ENCODE measurements at places on chromosomes 13 and 19.

GRCh38 chr13:49838989-49839388 is 46.5 kb upstream of the KPNA3 start:
- DNase-seq, result no peak

DNA sequence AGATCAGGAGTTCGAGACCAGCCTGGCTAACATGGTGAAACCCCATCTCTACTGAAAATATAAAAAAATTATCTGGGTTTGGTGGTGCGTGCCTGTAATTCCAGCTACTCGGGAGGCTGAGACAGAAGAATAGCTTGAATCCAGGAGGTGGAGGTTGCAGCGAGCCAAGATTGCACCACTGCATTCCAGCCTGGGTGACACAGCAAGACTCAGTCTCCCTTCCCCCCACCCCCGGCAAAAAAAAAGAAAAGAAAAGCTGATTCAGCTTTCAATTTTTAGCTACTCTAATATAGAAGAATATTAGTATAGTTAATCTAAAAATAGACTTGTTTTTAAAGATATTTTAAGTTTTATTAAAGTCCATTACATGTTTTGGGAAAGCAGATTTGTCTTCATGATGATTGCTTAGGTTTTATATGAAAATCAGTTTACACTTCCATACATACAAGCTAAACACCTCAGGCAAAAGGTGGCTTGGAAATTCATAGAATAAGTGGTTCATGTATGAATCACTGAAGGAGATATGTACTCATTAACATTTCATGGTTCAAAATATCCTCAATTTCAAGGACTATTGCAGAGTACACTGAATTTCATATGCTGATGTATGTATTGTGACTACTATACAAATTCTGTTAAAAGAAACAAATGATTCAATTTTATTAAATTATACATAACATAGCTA is 165.2 kb downstream of the TDRD3 start:
- DNase-seq, result peak; percentile 57

- DNase-seq, result no peak
Measured at GRCh38 chr13:27979001-27979643, 9.4 kb downstream of the URAD start.

- DNase-seq, result no peak
Measured at GRCh38 chr19:30873003-30873402, 476.2 kb downstream of the TSHZ3 start.

DNA sequence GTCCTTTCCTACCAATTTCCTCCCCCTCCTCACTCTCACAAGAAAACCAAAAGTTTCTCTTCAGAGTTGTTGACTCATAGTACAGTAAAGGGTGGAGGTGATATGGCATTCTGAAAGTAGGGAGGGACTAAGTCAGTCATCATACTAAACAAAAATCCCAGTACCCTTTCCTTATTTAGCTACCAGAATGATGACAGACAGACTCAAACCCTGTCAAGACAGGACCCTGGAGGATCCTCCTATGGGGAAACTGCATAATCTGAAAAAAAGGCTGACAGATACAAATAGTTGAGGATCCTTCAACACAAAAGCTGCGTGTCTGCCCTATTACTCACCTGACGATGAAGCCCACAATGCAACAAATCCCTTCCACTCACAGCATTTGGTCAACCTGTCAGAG is 55.5 kb downstream of the CYSLTR2 start:
- no peak for DNase-seq

GRCh38 chr19:50162988-50163387 is at the start of gene IZUMO2:
Gene IZUMO2, minus strand, starts transcription at chr19:50163281. Its CDS starts 87 bp downstream, at chr19:50163194.
- no peak for DNase-seq

DNA sequence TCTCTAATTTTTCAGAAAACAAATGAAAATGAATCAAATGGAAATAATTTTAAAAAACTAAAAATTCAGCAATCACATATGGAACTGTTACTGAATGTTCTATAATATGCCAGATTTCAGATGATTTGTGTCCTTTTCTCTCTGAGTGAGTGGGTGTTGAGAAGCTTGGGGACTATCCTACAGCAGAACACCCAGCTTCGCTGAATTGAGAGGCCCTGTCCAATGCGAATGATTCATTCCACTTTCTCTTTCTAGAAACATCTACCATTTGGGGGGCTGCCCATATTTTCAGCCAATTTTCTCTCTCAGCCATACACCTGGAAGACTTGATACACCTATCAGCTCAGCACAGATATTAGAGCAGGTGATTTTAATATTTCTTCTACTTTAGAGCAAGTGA is 1666.7 kb downstream of the EFNB2 start:
- DNase-seq, result no peak

GRCh38 chr13:30715372-30715756 is 20.0 kb upstream of the ALOX5AP start:
- DNase-seq, result no peak

DNA sequence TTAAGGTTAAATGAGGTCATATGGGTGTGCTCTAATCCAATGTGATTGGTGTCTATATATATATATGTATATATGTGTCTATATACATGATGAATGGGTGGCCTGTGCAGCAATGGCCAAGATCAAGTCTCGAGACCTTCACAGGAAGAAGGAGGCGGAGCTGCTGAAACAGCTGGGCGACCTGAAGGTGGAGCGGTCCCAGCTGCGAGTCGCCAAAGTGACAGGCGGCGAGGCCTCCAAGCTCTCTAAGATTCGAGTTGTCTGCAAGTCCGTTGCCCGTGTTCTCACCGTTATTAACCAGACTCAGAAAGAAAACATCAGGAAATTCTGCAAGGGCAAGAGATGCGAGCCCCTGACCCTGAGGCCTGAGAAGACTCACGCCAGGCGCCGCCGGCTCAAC is 109.8 kb downstream of the EFNB2 start:
- DNase-seq, result no peak

- DNase-seq, result peak; percentile 61
Measured at GRCh38 chr13:31769575-31769974, 30.2 kb downstream of the RXFP2 start.

DNA sequence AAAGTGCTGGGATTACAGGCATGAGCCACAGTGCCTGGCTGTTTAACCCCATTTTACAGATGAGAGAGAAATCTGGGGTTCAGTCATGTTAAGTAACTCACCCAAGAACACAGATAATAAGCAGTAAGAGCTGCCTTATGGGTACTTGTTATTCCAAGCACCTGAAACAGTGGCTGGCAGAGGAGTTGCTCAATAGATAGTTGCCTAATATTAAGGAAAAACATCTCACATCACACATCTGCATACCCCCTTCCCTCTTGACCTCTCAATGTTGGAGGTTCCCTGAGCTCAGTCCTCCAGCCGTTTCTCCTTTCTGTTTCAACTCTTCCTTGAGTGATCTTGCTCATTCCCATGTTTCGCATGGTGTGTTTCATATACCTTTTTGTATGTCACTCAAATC is 401.9 kb downstream of the KLF12 start:
- DNase-seq, result no peak

DNA sequence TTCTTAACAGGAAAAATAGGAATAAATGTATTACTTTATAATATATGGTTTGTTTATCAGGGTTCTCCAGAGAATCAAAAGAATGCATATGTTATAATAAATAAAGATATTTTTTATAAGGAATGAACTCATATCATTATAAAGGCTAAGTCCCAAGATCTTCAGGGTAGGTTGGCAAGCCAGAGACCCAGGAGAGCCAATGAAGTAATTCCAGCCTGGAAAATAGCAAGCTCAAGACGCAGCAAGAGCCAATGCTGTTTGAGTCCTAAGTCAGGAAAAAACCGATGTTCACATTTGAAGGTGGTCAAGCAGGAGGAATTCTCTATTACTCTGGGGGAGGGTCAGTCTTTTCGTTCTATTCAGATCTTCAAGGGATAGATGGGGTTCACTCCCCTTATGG is 490.0 kb downstream of the PCDH20 start:
- no peak for DNase-seq

DNA sequence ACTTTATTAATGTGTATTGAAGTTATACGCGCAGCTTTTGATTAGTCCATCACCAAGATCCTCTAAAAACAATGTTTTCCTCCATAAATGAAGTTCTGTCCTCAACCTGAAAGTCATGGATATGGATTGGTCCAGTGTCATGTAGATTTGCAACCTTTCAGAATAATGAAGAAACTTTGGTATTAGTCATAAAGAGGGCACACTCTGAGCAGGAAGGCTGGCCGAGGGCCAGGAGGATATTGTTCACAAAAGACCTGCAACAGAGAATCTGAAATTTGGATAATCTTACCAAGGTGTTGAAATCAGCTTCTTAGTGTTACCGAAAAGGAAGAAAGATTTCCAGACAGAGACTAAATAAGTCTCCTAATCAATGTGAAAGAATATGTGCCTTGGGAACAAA is 20.7 kb downstream of the CLDN10 start:
- peak; percentile 22 for DNase-seq

GRCh38 chr19:45601524-45602374 is at the start of gene GPR4:
Gene GPR4, minus strand, starts transcription at chr19:45602212. Its CDS starts 10,346 bp downstream, at chr19:45591866.
- no peak for DNase-seq

GRCh38 chr19:36605101-36605876 is at the start of gene ZNF382:
Gene ZNF382, plus strand, starts transcription at chr19:36605313. Its CDS starts 4,602 bp downstream, at chr19:36609915.
- peak; percentile 71 for DNase-seq

DNA sequence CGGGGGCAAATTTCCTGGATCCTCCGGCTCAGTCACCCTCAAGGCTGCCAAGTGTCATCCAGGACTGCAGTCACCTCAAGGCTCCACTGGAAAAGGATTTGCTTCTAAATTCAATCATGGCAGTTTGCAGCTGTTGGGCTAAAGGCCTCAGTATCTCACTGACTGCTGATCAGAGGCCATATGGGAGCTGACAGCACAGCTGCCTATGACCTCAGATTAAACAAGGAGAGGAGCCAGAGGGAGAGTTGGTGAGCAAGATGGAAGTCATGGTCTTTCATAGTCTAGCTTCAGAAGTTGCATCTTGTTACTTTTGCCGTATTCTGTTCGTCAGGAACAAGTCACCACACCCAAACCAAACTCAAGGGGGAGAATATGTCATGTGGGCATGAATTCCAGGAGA is 849.7 kb downstream of the UQCRFS1 start:
- DNase-seq, result no peak

GRCh38 chr13:41354416-41354815 is 43.3 kb downstream of the NAA16 start:
- DNase-seq, result peak; percentile 24

DNA sequence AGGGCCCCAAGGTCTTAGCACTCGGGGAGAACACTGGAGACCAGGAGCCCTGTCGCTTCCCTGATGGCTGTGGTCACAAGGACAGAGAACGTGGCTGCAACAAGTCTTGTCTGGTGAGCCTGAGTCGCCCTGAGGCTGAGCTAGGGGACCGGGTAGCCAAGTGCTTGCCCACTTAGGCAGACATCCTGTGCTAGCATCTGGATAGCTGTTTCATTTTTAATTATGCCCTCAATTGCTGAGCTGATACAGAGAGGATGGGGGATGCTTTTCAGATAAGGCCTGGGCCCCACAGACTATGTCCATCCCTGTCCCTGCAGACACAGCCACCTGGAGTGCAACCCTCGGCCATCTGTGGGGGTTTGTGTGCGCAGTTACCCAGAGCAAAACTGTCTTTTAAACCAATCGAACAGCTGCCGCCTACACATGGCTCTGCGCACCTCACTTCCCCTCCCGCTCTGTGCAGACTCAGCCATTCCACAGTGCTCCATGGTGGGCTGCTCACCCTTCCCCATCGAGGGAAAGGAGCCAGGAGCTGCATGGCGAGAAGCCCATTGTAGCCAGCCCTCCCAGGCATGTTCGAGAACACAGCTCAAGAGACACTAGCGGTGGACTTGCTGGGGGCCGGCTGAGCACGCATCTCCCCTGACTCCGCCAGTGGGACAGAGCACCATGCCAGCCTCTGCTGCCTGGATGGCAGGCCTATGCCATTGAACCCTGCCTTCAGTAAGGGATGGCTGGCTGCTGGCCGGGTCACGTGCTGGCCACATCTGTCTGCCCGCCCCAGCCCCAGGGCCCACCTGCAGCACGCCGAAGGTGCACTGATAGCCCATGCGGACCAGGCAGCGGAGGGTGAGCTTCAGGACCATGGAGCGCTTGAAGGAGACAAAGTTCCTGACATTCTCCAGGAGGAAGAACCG is 19.4 kb upstream of the EIF3G start:
- DNase-seq, result no peak

- DNase-seq, result no peak
Measured at GRCh38 chr19:2231621-2232221, 4.4 kb downstream of the PLEKHJ1 start.

GRCh38 chr19:245457-245856 is 45.7 kb downstream of the PLPP2 start:
- no peak for DNase-seq

- DNase-seq, result no peak
Measured at GRCh38 chr13:95207769-95208366, 93.4 kb downstream of the ABCC4 start.

DNA sequence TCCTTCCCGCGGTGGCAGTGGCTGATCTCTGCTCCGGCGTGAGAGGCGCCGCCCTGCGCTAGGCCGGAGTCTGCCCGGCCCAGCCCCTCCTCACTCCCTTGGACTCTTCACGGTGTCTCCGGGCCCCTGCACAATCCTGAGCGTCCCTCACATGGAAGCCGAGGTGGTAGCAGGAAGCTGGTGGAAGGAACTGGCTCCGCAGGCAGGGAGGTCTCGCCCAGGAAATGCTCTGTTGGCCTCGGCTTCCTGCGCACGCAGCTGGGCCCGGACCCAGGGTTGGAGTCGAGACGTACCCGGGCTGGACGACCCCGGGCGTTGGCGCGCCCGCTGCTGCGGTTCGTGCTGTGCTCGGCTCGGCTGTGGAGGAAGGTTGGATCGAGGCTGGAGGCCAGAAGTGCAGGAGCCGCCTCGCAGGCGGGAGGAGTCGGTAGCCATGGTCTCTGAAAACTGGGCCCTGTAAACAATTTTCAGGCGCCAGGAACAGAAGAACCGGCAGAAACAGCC is 46.3 kb downstream of the ZNF724 start:
- DNase-seq, result no peak

DNA sequence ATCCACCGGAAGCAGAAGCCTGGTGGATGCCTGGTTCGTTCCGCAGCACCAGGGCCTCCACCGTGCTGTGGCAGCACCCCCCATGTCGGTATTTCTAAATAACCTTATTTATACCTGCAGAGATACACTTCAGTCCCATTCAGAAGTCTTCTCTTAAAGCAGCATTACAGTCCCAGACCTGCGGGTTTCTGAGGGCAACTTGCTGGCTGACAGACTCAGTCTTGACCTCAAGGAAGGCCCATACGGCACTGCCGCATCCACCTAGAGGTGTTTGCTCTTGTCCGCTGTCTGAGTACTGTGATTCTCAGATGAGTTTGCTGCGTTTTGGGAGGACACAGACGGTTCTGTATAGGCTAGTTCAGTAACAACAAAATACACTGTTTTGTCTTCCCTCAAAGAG is 16.9 kb upstream of the TEX29 start:
- DNase-seq, result no peak

GRCh38 chr19:7691497-7691896 is 10.4 kb downstream of the FCER2 start:
- no peak for DNase-seq

GRCh38 chr13:98853771-98854221 is 101.3 kb upstream of the SLC15A1 start:
- peak; percentile 30 for DNase-seq

- DNase-seq, result peak; percentile 20
Measured at GRCh38 chr13:25743421-25743820, 308.4 kb downstream of the SHISA2 start.

- DNase-seq, result no peak
Measured at GRCh38 chr19:45117167-45117594, 24.2 kb downstream of the PPP1R37 start.

Measured in fibroblast of skin of right biceps (primary cell).